ENCODE measurements at places on chromosomes 5 and 9.

DNA sequence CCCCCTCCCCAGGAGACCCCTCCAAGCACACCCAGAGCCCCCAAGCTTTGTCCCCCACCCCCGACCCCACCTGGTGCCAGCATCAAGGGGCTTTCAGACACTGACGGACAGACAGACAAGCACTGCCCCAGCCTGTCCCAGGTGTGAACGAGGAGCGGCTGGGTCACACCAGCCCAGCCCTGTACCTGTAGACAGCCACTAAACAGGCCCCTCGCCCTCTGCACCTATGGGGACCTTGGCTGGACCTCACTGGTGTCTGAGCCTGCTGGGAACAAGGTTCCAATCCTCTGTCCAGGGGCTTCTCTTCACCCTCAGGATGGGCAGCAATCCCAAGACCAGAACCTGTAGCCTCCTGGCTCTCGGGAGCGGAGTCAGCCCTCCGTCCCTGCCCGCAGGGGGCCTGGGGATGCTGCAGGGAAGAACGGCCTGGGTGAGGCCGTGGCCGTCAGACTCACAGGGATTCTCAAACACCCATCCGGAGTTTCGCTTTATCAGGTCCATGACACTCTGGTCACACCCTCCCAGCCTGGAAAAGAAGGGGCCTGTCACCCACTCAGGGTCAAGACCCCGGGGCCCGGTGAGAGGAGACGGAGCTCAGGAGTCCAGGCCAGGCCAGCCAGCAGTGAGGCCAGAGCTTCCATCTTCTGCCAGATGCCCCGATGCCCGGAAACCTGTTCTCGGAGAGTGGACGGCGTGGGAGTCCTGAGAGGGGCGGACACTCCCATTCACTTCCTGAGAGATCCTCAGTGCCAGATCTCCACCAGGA lies 2.8 kb downstream of the LCN6 start:
- DNase-seq, result no peak

DNA sequence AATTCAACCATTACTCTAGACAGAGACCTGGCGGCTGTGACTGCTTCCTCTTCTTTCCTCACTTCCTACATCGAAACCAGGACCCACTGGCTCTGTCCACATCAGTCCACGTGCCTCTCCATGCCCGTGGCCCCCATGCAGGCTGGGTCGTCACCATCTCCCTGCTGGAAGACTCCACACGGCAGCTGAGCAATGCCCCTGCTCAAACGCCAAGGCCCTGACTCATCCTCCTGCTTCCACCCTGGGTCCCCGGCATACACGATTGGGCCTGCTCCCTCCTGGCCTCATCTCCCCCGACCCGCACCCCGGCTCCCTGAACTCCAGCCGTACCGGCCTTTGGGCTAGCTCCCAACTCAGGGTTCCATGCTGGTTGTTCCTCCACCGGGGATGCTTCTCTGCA lies 67.2 kb upstream of the IER5L start:
- peak; percentile 38 for DNase-seq

- DNase-seq, result no peak
Observed at GRCh38 chr5:163552536-163552935, 47.1 kb downstream of the MAT2B start.

DNA sequence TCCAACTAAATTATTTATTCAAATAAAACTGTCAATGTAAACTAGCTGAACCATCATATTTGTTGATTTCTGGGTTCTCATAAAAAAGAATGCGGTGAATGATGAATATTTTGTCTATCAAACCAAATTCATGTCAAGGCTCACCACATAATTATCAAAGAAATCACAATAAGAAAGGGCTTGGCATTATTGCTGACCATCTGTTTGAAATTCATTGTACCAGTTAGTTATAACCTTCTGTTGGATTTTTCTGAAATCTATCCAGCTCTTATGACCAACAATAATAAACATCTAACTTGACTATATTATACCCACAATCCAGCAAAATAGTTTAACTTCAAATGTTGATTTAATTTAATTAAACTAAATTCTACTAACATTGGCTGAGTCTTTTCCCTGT lies 53.1 kb downstream of the GABRA1 start:
- no peak for DNase-seq

- DNase-seq, result no peak
Observed at GRCh38 chr9:116361547-116361946, 208.0 kb downstream of the PAPPA start.

Data from RWPE1 (cell line).